ENCODE measurements at places on chromosomes 4 and X.

- DNase-seq: no peak
Observed at GRCh38 chrX:19810006-19810774, 77.2 kb downstream of the SH3KBP1 start.

- no peak for DNase-seq
Observed at GRCh38 chr4:57083090-57083489, 27.1 kb downstream of the IGFBP7 start.

GRCh38 chr4:3253808-3254207 lies 4.8 kb downstream of the MSANTD1 start:
- DNase-seq: no peak

- no peak for DNase-seq
Observed at GRCh38 chrX:20796450-20796849, 529.7 kb upstream of the RPS6KA3 start.

GRCh38 chr4:3702561-3703221 lies 63.5 kb upstream of the ADRA2C start:
- DNase-seq: no peak

GRCh38 chrX:50565718-50566117 lies 95.1 kb upstream of the DGKK start:
- no peak for DNase-seq

- no peak for DNase-seq
Observed at GRCh38 chr4:149493492-149493891, 322.2 kb downstream of the IQCM start.

DNA sequence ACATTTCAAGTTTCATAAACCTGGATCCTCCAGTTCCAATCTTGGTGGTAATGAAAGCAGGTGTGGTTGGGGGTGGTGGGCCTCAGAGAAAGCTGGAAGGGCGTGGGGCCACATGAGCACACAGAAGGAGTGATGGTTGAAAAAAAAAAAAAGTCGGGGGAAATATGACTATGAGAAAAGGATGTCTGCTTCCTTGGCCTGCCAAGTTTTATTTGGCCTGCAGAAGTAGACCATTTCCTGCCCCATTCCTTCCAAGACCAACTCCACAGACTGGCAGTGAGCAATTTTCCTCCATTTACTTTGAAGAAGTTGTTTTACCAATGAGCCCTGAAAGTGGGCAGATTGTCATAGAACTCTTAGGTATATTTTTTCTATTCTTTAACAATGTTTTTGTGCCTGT lies 43.3 kb downstream of the LNX1 start:
- DNase-seq: no peak

DNA sequence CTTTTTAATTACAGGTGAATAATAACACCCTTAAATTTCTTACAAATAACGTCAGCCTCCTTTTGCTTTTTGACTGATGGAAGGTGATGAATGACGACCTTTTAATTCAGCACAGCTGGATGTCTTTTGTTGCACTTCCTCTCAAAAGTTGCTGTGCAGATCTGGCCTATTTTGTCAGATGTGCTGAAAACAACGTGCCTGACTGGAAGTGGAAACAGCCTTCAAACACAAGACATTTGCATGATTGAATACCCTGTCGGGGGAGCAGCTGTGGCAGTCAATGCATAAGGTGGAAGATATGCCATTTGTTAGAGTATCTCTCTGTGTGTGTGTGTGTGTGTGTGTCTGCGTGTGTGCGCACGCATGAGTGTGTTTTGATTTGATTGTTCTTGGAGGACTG lies 579.7 kb downstream of the SPRY1 start:
- no peak for DNase-seq

- no peak for DNase-seq
Observed at GRCh38 chrX:42855259-42855658, 77.3 kb upstream of the PPP1R2C start.

- no peak for DNase-seq
Observed at GRCh38 chrX:83916525-83916924, 55.6 kb downstream of the CYLC1 start.

DNA sequence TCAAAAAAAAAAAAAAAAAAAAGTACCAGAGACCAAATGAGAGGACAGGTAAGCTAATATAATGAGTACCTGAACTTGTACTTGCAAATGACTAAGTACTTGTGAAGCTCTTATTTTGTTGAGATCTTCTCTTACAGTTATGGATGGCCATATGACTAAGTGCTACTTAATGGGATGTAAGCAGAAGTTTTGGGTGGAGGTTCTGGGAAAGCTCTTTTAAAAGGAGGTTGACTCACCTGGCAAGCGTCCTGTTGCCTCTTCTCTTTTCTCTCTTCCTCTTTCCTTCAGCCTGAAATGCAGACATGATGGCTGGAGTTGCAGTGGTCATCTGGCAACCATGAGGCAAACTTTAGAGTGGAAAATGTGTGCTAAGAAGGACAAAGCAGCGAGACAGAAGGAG lies 36.9 kb upstream of the MED14 start:
- no peak for DNase-seq

- DNase-seq: no peak
Observed at GRCh38 chrX:7926914-7927258, 327 bp downstream of the PNPLA4 start.

- DNase-seq: peak; percentile 59
Observed at GRCh38 chrX:135985157-135985972, at the start of gene SLC9A6. SLC9A6 (plus strand) TSS chrX:135985435; CDS start chrX:135985659, 224 bp downstream.

- no peak for DNase-seq
Observed at GRCh38 chrX:40331353-40331752, 233.6 kb upstream of the BCOR start.

GRCh38 chr4:159607809-159608208 lies 504.9 kb downstream of the RAPGEF2 start:
- no peak for DNase-seq

DNA sequence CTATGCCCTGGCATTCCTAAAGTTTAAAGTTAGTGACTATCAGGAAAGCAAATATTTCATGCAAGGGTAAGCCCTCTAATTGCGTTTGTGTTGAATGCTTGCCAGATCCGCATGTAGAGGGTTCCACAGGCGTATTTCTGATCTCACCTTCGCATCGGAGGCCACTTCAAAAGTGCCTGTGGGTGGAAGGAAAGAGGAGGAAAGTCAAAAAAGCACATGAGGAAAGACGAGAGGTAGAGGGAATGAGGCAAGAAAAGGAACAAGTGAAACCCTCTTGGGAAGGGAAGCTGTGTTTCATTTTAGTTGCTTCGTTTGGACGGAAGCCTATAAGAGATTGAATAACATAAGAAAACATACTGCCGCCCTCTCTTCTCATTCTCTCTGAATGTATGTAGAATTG lies 628.8 kb downstream of the SPRY1 start:
- DNase-seq: no peak

GRCh38 chr4:6734165-6734786 lies 18.3 kb downstream of the BLOC1S4 start:
- DNase-seq: no peak

GRCh38 chr4:108543359-108543968 lies 76.9 kb upstream of the RPL34 start:
- no peak for DNase-seq

DNA sequence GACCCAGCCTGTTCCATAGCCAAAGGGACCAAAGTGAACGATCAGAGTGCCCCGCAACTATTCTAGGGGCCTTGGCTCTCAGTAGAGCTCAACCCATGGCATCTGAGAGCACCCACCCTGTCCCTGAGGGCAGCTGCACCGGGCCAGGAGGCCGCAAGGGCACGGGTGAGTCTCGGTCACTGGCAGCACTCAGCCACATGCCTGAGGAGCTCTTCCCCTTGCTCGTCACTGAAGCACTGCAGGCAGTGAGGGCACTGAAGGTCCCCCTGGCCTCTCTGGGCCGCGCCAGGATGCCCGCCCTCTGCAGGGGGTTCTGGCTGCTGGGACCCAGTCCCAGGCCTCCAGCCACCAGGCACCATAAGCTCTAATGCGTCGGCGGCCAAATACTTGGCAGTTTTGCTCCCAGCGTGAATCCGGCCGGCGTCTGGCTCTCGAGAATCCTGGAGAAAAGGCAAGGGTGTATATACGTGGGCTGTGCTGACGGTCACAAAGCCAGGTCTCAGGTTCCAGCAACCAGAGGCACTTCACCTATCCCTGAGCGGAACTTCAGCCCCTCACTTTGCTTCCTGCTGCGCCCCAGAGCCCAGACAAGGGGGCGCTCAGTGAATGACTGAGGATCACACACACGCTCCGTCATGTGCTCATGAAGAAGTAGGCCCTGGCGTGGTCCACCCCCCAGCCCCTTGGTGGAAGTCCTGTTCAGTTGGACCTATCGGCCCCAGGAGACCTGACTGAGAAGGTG lies 13.9 kb downstream of the TNIP2 start:
- DNase-seq: no peak

GRCh38 chrX:120781403-120781802 lies 94.3 kb downstream of the CT47B1 start:
- DNase-seq: no peak

GRCh38 chrX:9668537-9668936 lies 97.1 kb downstream of the GPR143 start:
- DNase-seq: no peak

Measured in central memory CD4-positive, alpha-beta T cell (primary cell).